SK-MEL-5 (cell line): ENCODE measurements at places on chromosomes 1 and 21.

- DNase-seq = no peak
These were observed 69.1 kb downstream of the KCNJ15 start for GRCh38 chr21:38325731-38326420.

DNA sequence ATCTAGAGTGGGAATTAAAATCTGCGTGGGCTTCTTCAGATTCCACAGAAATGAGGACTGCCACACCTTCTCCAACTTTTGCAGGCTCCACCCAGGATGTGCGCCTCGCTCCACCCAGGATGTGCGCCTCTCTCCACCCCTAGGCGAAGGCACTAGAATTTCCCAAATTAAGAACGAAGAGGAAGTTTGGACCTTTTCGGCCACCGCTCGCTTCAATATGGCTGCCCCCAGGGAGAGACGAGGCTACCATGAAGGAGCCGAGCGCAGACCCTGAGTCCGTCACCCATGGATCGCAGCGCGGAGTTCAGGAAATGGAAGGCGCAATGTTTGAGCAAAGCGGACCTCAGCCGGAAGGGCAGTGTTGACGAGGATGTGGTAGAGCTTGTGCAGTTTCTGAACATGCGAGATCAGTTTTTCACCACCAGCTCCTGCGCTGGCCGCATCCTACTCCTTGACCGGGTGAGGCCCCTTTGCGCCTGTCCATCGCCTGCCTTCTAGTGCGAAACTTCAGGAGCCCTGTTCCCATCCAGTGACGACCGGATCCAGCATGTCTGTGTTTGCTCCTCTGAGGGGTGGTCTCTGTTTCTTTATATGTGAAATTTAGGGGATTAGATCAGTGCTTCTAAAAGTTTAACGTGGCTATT, at the start of the genes CRYZ and TYW3:
TSS of gene CRYZ (minus strand) at position 91 of the 644 bp plus-strand sequence. CDS start 8,229 bp downstream, outside the sequence.
TSS of gene TYW3 (plus strand) at position 193 of the 644 bp plus-strand sequence. CDS start at position 286, 93 bp downstream.
- DNase-seq = peak; percentile 94

GRCh38 chr1:245999697-246000637, 507.1 kb downstream of the SMYD3 start:
- peak; percentile 71 for DNase-seq

- DNase-seq = no peak
These were observed 468.7 kb upstream of the B3GALT2 start for GRCh38 chr1:193654951-193655735.

GRCh38 chr1:151849126-151849525, 4.4 kb downstream of the THEM5 start:
- no peak for DNase-seq

- DNase-seq = peak; percentile 35
These were observed 58.7 kb upstream of the APOBEC4 start for GRCh38 chr1:183711741-183712361.

GRCh38 chr1:214324896-214325800, 44.2 kb downstream of the SMYD2 start:
- no peak for DNase-seq

DNA sequence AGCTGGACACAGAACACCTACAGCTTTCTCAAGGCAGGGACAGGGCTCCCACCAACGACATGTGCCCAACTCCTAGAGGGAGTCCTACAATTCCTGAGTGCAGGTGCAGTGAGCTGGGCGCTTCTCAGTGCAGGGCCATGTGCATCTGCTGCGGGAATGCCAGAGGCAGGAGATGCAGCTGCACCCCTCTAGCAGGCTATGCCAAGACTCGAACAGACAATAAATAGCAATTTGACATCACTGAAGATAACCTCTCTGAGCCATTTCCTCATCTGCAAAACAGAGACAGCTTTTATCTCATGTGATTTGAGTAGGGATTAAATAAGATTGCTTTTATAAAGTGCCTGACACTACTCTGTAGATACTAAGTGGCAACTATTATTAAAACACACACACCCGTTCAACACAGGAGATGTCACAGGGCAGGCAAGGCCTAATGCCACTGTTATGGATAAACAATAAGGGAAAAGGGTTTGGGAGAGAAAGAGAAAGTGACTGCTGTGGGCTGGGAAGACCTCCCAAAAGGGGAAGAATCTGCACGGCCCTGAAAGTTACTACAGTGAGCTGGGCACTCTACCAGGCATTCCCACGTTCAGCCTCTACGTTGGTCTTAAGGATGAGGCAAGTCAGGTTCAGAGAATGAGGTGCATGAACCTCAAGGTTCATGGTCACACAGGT, 5.7 kb downstream of the SLC9A1 start:
- no peak for DNase-seq

GRCh38 chr1:236561976-236562375, 38.2 kb downstream of the LGALS8 start:
- no peak for DNase-seq

- no peak for DNase-seq
These were observed 811 bp downstream of the EXO1 start for GRCh38 chr1:241848686-241849344.

DNA sequence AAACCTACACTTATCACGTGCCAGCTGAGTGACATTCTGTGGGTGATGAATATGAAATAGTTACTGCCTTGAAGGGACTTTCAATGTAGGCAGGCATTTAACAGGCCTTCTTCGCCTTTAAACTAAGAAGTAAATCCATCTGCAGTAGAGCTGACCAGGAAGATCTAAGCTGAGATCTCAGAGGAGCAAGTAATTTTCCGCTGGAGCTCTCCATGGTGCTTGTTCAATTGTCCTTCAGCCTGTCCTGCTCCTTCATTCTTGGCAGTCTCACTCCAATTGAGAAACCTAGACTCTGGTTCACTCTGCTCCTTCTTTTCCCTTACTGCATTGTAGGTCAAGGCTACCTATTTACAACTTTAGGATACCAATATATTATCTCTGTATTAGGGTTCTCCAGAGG, 183.5 kb downstream of the HMCN1 start:
- DNase-seq = no peak

DNA sequence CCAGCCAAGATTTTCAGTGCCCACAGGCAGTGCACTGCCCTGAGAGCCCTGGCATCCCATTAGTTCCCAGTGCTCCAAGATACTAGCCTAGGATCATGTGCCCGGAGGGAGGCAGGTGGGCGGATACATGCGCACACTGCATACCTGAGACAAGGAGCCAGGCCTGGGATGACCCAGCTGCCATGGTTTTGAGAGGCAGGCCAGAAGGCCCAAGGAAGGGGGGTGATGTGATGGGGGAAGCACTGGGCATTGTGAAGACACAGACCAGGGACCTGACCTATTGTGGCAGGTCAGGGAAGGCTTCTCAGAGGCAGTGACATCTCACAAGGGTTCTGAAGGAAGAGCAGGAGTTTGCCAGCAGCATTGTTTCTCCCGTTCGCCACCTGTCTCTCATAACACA, 3.6 kb downstream of the ZC3H12A start:
- no peak for DNase-seq

DNA sequence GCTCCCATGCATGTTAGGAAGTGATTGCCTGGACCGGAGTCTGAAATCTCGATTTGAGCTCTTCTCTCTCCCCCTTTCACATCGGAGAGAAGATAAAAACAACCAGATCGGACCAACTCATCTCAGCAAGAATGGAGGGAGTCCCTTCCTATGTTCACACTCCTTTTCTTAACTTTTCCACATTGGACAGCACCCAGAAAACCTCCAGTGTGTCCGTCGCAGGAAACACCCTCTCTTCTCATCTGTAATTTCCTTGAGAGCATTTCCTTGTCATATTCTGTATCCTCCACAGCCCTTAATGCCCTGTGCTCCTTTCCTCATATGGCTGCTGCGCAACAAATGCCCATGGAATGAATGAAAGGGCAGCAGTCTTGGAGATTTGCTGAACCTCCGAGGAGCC, 1.5 kb upstream of the TDRD10 start:
- no peak for DNase-seq

- DNase-seq = peak; percentile 60
These were observed 350 bp upstream of the S100A6 start for GRCh38 chr1:153536012-153536670.

- DNase-seq = no peak
These were observed 3.8 kb downstream of the STRIP1 start for GRCh38 chr1:110038271-110038670.
